Heart right ventricle (tissue), 16 donors: ENCODE measurements at places on chromosomes 6 and 20.

- DNase-seq = no peak
Measured at GRCh38 chr6:1631251-1631650, 21.5 kb downstream of the FOXC1 start.

- DNase-seq = no peak
Measured at GRCh38 chr6:39599973-39600372, 125.2 kb downstream of the KIF6 start.

DNA sequence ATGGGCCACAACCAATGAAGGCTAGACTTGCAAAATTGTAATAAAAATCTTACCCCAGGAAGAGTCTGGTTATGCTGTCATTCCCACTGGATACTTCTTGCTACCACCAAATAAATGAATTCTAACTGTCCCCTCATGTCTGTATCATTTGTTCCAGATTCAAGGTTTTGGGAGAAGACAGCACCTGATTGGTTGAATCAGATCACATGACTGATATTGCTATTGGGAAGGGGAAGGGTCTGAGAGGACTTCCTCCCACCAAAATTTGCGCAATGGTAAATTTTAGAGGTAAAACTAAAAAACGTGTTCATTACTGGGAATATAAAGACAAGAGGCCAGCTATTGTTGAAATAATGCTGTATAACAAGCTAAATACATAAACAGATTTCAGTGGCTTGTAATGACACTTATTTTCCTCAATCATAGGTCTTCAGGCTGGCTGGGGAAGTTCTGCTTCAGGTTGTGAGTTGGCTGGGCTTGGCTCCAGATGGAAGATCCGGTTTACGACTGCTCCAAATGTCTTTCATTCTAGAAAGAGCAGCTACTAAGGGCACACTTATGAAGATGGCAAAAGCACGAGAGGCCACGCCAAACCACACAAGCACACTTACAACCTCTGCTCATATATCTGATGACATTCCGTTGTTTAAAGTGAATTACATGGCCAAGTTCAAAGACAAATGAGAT lies 27.1 kb upstream of the TASP1 start:
- no peak for DNase-seq

DNA sequence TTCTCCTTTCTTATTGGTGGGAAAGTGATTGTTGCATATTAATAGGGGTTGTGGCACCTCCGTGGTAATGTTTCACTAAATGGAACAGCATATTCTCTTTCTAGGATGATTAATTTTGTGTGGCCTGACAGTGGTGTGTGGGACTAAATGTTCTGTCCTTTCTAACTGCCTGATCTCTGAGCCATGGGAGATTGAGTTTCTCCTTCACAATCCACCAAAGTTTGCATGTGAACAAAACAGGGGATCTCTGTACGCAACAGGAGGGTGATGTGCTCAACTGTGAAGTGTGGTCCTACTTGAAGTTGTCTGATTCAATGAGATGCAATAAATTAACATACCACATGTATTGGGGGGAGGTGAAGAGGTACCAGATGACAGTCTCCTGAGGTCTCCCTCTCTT lies 19.3 kb downstream of the BCAS1 start:
- DNase-seq = no peak

DNA sequence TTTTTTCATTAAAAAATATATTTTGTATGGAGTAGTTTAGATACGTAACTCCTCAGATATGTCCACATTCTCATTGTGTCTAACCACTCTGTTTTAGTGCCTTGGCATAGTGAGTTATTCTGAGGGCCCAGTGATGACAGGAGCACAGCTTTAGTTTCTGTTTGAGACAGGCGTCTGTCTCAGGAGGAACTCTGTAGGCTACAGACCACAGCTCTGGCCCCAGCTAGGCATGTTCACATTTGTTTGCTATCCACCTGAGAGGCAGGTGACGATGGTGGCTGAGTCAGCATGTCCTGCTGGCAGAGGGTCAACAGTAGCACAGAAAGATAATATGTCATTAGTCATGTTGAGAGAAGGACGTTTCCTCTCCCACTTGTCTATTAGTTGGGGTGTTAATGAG lies 16.3 kb downstream of the LRRC1 start:
- DNase-seq = no peak

- no peak for DNase-seq
Measured at GRCh38 chr6:101605874-101606273, 212.4 kb downstream of the GRIK2 start.
